Fibroblast of mammary gland (primary cell): ENCODE measurements at places on chromosomes 13 and 19.

DNA sequence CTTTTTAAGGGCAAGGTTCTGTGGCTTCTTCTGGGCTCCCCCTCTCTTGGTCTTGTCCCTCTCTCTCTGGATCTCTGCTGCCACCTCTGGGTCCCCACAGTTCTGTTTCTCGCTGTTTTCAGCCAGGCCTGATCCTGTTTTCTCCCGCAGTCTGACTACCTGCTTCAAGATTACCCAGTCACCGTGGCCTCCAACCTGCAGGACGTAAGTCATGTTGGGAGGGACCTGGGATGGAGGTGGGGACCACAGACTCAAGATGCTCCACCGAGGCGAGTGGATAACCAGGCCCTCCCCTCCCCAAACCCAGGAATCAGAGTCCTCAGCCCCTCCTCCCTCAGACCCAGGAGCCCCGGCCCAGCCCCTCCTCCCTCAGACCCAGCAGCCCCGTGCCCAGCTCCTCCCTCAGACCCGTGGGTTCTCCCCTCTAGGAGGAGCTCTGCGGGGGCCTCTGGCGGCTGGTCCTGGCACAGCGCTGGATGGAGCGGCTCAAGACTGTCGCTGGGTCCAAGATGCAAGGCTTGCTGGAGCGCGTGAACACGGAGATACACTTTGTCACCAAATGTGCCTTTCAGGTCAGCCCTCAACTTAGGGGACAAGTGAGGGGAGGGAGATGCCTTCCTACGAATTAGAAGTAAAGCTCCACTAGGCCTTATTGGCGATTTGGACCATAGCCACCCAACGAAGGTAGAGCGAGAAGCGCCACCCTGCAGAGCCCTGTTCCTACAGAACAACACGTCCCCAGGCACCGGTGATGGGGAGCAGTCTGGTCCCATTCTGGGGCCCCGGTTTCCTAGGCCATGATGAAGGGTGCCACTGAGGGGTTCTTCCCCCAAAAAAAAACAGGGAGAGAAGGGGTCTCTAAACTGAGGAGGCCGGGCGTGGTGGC lies 2.2 kb downstream of the FLT3LG start:
- DNase-seq, result no peak

DNA sequence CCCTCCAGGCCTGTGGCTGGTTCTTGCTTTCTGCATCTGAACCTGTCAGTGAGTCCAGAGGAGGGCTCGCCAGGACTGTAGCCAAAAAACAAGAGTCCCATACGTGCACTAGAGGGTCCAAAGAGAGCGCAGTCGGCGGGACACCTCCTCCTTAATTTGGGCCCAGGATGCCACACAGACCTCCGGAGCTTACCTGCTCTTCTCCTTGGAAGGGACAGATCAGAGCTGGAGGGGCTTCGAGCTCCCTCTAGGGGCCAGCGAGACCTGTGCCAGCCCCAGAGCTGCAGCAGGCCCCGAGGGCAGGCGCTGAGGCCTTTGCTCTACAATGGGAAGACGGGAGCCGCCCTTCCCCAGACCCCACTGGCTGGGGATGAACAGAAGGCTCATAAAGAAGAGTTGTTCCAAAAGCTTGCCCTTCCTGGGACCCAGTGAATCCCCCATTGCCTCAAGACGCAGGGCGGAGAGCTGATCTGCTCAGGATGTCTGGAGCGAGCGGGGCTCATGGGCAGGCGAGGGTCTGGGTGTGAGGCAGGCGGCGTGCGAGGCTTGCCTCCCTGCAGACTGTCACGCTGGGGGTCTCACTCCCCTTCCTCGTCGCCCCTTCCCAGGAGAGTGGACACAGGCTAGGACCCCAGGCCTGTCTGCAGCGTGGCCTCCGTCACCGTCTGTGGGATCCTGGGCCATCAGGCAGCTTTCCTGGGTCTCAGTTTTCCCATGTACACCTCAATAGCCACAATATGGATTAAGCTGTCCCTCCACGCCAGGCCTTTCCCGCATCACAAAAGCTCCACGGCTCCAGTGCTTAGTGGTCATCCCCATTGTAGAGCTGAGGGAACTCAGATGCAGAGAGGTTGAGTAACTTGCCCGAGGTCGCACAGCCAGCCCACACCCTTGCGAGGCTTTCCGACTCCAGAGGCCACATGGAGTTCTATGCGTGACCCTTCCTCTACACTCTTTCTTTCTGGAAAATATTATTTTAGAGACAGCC lies 46.9 kb upstream of the VSTM2B start:
- DNase-seq, result no peak

DNA sequence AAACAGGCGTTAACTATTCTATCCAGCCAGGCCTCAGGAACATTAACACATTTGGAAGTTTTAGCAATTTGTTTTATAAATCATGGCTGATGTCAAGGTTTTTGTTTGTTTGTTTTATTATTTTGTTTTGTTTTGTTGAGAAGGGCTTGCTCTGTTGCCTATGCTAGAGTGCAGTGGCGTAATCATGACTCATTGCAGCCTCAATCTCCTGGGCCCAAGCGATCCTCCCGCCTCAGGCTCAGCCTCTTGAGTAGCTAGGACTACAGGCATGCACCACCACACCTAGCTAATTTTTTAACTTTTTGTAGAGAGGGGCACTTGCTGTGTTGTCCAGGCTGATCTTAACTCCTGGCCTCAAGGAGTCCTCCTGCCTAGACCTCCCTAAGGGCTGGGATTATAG lies 28.3 kb downstream of the NUP58 start:
- peak; percentile 71 for DNase-seq

GRCh38 chr19:38135150-38135998 lies 88.6 kb downstream of the DPF1 start:
- DNase-seq, result peak; percentile 26
